ENCODE measurements at places on chromosomes 12 and 14.

DNA sequence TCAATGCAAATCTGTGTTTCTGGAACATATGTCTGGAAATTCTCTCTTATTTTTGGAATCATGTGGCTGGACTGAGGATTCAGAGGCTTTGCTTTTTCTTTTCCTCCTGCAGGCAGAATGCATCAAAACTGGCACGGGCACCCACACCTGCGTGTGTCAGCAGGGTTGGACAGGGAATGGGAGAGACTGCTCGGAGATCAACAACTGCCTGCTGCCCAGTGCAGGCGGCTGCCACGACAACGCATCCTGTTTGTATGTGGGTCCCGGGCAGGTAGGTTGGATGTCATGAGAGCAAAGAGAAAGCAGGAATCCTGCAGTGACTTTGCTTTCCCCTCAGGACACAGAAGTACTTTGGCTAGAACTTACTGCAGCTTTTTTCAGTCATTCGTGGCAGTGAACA is 90.3 kb downstream of the STAB2 start:
- no peak for DNase-seq

- DNase-seq: peak; percentile 74
Observed at GRCh38 chr12:94208622-94208966, 60.2 kb downstream of the PLXNC1 start.

DNA sequence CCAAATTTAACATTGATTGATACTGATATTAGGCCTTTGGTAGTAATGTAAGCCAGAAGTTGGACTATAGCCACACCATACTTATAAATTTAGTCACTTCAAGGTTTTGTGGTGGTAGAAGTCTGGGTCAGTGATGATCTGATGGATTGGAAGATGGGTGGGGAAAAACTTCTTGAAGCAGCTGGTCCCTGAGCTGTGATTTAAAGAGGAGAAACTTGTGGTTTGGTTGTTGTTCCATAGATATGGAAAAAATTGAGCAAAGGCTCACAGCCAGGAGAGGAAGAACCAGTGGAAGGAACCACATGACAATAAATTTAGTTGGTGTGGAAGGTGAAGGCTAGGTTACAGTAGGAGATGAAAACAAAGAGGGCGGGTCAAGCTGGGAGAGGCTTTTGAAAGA is 26.1 kb downstream of the PTHLH start:
- DNase-seq: no peak

GRCh38 chr14:78683981-78684380 is 513.8 kb downstream of the NRXN3 start:
- no peak for DNase-seq

GRCh38 chr14:23608454-23608853 is 27.7 kb upstream of the DHRS2 start:
- no peak for DNase-seq

DNA sequence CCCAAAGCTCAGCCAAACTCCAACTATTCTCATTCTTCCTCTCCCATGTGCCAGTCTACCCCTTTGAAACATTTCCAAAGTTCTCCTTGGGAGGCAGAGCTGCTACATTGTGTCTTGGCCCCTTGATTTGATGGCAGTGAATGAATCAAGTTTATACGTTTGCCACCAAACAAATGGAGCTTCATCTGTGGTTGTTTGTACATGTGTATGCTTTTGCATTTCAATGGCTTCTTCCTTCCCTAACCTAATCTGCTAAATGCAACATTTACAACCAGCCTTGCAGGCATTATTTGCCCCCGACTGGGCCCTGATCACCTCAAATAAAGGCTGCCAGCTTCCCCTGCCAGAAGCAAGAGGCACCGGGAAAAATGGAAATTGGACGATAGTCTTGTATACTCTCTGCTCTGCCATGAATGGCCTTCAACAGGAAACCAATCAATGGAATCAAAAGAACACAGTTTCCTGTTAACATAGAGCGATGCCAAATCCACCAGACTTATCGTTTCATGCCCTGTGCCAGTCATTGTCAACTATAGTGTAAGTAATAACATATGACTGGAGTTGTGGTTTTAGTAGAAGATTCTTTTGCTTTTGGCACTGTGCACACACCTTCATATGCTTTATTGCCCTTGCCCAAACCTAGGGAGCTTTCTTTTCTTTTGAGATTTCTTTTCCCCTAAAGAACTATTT is 97.8 kb downstream of the TMEM30B start:
- DNase-seq: no peak

- DNase-seq: no peak
Observed at GRCh38 chr12:44431647-44432343, 444.3 kb downstream of the NELL2 start.

DNA sequence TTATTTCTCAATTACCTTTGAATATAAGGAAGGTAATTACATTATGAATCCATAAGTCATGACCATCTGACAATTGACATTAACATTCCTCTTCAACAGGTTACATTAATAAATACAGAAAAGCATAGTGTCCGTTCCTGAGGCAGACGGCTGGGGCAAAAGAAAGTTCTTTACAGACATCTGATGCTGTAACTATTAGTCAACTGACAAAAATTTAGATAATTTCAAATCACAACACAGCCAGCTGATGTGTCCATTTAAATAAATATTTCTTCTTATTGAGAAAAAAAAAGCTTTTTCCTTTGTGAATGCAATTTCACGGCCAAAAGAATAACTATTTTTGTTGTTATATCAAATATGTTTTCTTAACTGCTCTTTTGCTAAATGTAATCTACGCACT is 9.2 kb upstream of the PYROXD1 start:
- no peak for DNase-seq

DNA sequence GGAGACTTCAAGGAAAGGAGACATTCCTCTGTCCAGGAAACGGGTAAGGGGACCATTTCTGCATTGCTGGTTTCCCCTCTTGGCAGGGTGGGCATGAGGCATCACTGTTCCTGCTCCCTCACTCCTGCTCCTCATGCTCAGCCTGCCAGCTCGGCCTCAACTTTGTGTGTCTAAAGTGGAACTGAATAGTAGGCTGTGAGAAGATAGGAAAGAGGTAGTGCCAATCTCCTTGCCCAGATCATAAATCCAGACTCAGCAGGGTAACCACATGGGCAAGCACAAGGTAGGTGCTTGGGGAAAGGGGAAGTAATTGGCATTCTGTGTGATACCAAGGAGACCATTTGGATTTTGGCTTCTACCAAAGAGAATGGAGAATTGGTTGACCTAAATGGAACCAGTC is 2.6 kb downstream of the LTB4R start:
- DNase-seq: no peak

DNA sequence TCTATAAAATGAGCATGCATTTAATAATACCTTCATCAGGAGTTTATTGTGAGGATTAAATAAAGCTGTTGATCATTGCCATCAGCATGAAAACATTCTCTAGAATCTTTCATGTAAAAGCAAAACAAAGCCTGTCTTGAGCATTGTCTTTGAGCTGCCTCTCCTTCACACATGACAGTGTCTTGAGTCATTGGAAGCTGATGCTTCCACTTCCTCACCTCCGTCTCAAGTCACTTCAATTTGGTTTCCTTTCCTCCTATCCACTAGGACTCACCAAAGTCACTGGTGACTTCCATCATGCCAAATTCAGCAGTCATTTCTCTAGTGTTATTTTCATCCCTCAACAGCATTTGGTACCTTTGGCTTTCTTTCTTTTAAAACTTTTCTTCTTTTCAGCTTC is 31.6 kb upstream of the MYBPC1 start:
- no peak for DNase-seq

DNA sequence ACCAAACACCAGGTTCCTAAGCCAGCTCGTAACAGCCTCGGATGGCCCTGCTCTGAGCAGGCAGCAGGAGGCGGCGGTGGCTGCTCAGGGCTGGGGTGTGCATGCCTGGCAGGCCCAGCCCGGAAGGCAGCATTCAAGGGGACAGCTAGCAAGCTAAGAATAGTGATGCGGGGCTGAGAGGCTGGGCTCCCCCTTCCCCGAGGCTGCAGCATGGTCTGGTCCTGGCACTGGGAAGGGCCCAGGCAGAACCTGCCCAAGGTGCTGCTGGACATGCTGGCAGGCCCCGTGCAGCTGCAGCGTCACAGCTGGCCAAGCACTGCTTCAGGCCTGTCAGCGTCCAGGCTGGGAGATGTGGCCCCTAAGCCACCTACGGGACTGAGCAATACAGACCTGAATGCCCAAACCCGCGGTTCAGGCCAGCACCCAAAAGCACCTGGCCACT is 26.4 kb upstream of the NUDT14 start:
- DNase-seq: no peak

GRCh38 chr12:121334513-121335343 is 17.5 kb downstream of the ANAPC5 start:
- no peak for DNase-seq

DNA sequence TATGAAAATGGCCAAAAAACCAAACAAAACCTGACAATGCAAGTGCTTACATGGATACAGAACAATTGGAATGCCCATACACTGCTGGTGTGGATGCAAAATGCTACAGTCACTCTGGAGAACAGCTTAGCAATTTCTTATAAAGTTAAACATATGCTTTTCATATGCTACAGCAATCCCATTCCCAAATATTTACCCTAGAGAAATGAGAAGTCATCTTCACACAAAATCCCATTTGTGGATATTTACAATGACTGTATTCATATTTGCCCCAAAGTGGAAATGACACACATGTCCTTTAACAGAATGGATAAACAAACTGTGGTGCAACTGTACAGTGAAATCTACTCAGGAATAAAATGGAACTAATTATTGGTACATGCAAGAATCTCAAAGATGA is 20.4 kb downstream of the SAV1 start:
- no peak for DNase-seq

GRCh38 chr12:116395396-116395795 is 117.9 kb upstream of the MED13L start:
- DNase-seq: no peak

DNA sequence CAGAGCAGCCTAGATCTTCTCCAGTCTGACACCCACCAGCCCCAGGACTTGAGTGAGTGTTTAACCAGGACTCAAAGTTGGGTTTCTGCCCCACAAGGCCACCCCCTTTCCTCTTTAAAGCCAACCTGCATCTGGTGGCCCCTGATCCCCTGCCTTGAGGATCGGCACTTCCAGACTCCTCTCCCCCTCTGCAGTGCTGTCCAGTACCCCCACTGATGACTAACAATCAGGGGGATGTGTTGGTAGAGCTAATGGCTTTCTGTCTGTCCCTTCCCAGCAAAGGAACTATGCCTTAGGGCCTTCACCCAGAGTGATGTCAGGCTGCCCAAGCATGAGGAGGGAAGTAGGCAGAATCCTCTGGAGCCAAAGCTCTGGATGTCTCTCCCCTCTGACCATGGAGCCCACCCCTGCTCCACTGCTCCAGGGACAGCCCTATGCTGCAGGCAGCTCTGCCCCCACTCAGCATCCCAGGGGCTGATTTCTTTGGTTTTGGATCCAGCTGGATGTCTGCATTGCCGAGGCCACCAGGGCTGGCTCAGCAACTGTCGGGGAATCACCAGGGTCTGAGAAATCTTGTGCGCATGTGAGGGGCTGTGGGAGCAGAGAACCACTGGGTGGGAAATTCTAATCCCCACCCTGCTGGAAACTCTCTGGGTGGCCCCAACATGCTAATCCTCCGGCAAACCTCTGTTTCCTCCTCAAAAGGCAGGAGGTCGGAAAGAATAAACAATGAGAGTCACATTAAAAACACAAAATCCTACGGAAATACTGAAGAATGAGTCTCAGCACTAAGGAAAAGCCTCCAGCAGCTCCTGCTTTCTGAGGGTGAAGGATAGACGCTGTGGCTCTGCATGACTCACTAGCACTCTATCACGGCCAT is 42.9 kb downstream of the DAD1 start:
- no peak for DNase-seq

DNA sequence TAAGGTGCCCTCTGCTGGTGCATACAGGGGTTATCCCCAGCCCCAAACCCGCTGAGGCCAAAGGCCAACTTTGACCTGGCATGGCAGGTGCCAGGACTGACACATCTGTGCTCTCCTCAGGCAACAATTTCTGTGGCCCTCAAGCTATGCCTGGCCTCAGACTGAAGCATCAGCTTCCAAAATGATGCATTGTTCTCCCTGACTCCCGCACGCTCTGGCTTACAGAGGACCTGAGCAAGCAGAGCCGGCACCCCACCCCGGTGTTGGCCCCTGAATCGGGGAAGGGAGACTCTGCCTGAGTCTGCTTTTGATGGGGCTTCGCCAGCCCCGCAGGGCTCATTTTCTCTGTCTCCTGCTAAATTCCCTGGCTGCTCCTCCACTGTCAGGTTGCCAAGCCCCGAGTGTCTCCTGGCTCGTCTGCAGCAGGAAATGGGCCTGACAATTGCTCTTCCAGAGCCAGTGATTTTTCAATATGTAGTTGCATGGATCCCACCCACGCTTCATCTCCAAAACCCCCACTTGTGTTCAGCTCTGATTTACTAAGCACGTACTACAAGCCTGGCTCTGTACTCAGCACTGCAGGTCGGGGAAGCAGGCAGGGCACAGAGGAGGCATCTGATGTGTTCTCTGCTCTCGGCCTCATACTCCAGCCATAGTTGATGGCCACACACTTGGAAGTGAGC is 126.1 kb downstream of the SLC38A6 start:
- DNase-seq: no peak

DNA sequence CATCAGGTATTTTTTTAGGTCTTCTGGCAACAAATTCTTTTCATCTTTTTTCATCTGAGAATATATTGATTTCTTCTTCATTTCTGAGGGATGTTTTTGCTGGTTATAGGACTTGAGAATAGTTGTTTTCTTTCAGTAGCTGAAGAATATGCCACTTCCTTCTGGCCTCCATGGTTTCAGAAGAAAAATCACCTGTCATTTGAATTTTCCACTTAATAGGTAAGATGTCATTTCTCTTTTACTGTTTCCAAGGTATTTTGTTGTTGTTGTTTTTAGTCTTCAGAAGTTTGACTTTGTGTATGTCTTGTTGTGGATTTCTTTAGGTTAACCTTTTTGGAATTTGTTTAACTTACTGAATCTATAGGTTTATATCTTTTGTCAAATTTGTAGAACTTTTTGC is 257.8 kb upstream of the AMIGO2 start:
- no peak for DNase-seq

- DNase-seq: no peak
Observed at GRCh38 chr12:2509137-2509536, 285.6 kb upstream of the FKBP4 start.

DNA sequence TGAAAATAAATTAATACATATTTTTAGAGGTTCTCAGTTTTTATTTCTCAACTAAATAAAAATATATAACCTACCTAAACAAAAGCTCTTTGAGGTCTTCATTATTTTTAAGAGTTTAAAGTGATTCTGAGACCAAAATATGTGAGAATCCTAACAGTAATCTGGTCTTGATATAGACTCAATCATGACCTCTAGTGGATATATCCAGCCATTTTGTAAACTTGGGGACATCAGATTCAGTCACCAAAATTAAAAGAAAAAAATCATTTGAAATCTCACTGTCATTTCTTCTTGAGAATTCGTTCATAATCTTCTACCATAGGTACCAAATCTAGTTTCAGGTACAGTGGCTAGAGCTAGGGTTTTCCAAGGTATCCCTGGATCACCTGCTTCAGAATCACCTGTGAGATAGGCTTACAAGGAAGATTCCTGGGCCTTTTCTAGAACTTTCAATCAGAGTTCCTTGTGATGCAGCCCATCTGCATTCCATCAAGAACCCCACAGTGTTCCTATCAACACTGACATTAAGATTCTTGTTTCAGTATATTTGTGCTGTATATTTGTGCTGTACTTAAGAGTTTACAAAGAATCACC is 214.9 kb downstream of the ADAMTS20 start:
- DNase-seq: no peak
